Stimulated activated CD8-positive, alpha-beta memory T cell treated with anti-CD3 and anti-CD28 coated beads, Interleukin-15, amount 100 ng/mL, for 24 hours (primary cell): ENCODE measurements at places on chromosomes 7 and 10.

DNA sequence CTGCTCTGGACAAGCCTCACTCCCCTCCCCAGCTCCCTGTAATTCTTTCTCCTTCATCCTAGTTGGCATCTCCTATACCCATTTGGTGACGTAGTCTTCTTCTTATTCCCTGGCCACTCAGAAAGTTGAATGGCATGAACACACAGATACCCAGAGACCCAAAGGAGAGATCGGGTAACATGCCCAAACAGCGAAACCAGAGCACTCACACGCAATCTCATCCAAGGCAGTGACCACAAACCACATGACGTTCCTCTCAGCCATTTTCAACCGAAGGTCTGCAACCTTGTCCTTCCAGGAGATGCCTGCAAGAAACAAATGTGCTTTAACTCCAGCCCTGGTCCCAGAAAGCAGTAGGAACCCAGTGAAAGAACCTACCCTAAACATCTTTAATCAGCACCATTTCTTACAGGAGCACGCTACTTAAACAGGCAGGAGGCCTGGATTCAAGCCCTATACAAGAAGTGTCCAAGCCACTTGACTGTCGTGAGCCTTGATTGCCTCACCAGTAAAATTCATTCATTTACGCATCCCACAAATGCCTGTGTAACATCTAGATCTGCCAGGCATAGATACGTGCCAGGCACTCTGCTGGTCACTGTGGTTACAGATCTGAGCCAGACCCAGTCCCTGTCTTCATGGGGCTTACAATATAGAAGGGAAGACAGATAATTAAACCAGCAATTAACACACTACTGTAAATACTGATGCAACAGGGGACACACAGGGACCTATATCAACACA lies 37.1 kb downstream of the XPNPEP1 start:
- no peak for DNase-seq

- no peak for DNase-seq
Observed at GRCh38 chr10:122417667-122418066, 36.8 kb upstream of the ARMS2 start.

- no peak for DNase-seq
Observed at GRCh38 chr7:98862716-98863420, 6.9 kb downstream of the TMEM130 start.

GRCh38 chr10:86711513-86712316 lies 43.4 kb downstream of the LDB3 start:
- peak; percentile 23 for DNase-seq

DNA sequence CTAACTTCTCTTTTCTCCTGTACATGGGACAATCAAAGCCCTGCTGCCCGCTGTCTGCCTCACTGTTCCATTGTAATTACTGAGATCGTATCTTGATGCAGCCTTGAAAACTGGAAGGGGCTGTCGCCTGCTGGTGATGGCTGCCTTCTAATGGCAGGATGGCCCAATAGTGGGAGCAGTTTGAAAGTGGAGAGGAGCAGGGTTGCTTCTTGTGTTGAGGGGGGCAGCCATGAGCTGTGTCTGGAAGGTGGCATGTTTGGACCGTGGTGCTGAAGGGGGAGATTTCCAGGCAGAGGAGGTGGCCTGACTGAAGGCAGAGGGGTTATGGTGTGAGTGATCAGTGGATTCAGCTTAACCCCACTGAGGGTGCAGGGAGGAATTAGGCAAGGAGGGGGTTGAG lies 8.1 kb downstream of the WDFY4 start:
- DNase-seq = no peak

DNA sequence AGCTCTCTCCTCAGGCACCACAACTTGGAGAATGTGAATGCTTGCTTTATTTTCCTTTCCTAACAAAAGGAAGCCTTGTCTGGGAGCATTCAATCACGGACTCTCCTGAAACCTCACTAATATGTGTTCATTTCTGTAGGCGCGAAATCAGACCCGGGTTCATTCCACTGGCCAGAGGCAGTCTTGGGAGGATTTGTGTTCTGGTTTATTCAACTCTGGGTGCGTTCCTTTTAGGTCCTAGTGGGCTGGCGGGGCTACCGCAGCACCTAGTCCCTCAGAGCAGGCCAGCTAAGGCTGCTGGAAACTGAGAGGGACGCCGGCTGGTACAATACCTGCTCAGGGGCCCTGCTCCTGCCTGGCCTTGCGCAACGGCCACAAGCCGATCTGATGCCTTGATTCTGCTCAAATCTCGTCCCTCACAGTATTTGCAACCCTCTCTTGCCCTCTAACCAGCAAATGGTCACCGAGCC lies 7.5 kb downstream of the HOXA4 start:
- no peak for DNase-seq

GRCh38 chr10:129131457-129132132 lies 335.4 kb upstream of the MGMT start:
- DNase-seq = no peak

DNA sequence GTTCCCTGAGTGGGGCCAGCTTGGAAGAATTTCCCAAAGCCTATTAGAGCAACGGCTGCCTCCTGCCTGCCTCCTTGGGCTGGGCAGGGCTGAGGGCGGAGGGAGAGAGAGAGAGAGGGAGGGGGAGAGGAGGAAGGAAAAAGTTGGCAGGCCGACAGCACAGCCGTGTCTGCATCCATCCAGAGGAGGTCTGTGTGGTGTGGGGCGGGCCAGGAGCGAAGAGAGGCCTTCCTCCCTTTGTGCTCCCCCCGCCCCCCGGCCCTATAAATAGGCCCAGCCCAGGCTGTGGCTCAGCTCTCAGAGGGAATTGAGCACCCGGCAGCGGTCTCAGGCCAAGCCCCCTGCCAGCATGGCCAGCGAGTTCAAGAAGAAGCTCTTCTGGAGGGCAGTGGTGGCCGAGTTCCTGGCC lies at the start of gene AQP1:
TSS of gene AQP1 (plus strand) at position 293 of the 409 bp plus-strand sequence. CDS start at position 350, 57 bp downstream.
- no peak for DNase-seq

GRCh38 chr10:50216894-50217293 lies 34.4 kb downstream of the ASAH2 start:
- no peak for DNase-seq

GRCh38 chr7:82506208-82506607 lies 62.6 kb upstream of the CACNA2D1 start:
- DNase-seq = no peak

DNA sequence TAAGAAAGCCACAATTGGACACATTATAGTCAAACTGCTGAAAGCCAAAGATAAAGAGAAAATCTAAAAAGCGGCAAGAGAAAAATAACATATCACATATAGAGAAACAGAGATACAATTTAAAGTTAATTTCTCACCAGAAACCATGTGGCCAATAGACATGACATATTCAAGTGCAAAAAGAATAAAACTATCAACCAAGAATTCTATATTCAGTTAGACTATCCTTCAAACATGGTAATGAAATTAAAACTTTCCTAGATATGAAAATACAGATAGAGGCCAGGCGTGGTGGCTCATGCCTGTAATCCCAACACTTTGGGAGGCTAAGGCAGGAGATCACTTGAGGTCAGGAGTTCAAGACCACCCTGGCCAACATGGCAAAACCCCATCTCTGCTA lies 129.1 kb upstream of the RNF32 start:
- no peak for DNase-seq

- no peak for DNase-seq
Observed at GRCh38 chr10:154348-154747, 19.1 kb downstream of the ZMYND11 start.

DNA sequence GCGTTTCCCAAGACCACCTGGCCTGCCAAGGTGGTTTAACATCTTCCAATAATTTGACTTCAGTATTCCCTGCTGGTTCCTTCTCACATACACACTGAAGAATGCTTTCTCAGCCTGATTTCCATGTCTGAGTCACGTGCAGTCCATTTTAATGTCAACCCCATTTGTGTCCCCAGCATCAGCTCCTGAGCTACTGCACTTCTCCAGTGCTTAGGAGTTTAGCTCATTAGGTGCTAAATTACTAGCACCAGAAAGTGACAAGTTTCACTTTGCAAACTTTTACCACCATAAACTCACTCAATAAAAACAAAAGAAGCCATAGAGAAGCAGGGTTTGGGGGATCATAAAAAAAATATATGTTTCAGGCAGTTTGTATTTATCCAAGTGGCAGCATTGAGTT lies 279.3 kb upstream of the SORCS1 start:
- DNase-seq = no peak

DNA sequence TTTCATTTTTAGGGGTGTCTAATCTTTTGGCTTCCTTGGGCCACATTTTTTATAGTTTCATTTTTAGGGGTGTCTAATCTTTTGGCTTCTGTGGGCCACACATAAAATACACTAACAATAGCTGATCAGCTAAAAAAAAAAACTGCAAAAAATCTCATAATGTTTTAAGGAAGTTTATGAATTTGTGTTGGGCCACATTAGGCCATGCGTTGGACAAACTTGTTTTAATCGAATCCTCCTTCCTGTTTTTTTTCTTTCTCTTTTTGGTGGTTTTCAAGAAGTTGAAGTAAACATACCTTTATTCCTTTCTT lies 37.4 kb downstream of the ZNRF2 start:
- DNase-seq = no peak

- no peak for DNase-seq
Observed at GRCh38 chr7:7251742-7252141, 69.4 kb downstream of the C1GALT1 start.

- no peak for DNase-seq
Observed at GRCh38 chr7:2982401-2982800, 61.3 kb downstream of the CARD11 start.

- DNase-seq = no peak
Observed at GRCh38 chr7:33711231-33712019, 193.9 kb upstream of the BMPER start.

DNA sequence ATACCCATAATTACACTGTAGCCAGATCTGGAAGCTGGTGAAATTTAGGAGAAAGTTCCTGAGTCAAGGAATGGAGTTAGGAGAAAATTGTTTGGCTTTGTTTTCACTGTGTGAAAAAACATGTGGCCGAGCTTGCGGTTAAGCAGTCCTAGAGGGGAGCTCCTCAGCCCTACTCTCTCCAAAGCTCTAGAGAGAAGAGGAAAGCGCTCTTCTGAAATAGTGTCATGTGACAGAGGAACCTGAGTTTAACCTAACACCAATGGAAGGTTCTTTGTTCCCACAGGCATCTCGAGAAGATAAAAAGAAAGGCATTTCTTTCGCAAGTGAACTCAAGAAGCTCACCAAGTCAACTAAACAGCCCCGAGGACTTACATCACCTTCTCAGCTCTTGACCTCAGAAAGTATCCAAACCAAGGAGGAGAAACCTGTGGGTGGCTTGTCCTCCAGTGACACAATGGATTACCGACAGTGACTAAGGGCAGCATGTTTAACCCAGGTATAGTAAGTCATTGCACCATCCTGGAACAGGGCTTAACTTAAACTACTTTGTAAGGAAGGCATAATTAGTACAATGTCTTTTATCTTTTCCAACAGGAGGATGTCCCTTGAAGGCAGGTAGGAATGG lies 38.0 kb downstream of the NOC3L start:
- DNase-seq = no peak

GRCh38 chr10:70490142-70490541 lies 11.6 kb downstream of the PALD1 start:
- no peak for DNase-seq

- no peak for DNase-seq
Observed at GRCh38 chr10:130498042-130498441, 361.9 kb downstream of the GLRX3 start.

DNA sequence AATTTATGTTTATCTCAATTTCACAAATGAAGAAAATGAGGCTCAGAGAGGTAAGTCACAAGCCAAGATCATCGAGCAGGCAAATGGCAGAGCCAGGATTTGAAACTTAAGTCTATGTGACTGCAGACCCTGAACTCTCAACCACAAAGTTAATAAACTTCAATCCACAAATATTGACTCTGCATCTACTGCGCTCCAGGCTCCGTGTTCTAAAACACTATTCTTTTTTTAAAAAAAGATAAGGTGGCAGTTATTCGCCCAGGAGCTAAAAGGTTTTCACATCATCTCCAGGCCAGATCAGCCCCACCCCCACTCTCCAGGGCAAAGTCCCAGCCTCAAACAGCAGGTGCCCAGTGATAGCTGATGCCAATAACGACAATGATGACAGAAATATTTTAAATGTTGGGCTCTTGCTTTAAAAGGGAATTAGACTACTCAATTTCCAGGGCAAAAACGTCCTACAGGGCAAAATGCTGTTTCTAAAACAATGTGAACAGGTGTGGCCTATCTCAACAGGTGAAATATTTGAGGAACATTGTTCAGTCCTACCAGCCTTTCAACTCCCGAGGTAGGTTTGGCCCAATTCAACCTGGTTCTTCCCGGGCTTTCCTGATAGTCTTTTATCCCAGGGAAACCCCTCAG lies 85.2 kb downstream of the SORBS1 start:
- DNase-seq = no peak

- no peak for DNase-seq
Observed at GRCh38 chr10:91884536-91884935, 24.8 kb downstream of the FGFBP3 start.

DNA sequence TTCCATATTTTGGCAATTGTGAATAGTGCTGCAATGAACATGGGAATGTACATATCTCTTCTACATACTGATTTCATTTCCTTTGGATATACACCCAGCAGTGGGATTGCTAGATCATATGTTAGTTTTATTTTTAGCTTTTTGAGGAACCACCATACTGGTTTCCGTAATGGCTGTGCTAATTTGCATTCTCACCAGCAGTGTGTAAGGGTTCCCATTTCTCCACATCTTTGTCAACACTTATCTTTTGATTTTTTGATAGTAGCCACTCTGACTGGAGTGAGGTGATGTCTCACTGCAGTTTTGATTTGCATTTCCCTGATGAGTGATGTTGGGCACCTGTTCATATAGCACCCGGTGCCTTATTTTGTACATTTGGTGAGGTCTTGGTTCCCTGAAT lies 519.6 kb downstream of the REEP3 start:
- DNase-seq = no peak

DNA sequence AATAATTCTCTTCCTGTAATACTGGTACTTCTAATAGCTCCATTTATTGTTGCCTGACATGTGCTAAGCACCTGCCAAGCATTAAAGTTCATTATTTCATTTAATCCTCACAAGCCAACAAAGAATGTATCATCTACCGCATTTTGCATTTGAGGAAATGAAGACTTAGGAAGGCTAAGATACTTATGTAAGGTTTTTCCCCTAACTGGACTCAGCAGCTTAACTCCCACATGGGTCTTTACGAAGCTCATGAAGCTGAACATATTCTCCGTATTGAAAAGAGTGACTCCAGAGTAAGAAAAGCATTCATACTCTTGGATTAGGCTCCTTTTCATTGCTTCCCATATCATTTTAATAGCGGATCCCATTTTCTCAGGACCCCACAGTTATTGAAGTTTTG lies 155.7 kb upstream of the TMEM72 start:
- DNase-seq = no peak

DNA sequence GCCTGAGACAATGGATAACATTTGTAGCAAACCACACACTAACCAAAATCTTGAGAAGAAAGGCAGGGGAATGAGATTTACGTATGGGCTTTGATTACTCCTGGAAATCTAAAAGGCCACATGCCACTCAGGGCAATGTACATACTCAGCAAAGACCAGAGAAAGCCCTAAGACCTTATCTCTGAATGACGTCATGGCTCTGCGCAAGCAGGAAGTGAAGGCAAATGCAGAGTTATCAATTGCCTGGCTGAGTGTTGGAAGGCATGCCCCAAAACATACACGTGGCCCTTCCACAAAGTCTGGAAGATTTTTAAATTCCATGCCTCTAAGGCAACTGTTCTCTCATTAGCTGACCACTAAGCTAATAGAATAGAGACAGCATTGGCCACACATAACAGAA lies 90.9 kb upstream of the NRBF2 start:
- no peak for DNase-seq
